ENCODE measurements at places on chromosomes 3 and 15.

DNA sequence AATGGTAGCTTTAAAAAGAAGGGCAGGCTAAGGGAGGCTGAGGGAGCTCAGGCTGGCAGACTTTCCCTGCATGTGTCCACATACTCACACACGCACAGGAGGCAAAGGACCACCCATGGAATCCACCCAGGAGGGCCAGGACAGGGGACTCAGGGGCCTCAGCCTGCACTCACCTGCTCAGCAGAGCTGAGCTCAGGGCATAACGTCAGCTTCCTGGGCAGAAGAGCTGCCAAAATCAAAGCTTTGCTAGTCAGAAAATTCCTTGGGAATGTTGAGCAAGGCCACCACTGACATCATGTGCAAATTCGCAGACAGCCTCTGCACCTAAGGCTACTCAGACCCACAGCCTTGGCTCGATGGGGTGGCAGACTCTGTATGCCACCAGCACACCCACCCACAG is 16.4 kb upstream of the ALAS1 start:
- DNase-seq, result no peak

DNA sequence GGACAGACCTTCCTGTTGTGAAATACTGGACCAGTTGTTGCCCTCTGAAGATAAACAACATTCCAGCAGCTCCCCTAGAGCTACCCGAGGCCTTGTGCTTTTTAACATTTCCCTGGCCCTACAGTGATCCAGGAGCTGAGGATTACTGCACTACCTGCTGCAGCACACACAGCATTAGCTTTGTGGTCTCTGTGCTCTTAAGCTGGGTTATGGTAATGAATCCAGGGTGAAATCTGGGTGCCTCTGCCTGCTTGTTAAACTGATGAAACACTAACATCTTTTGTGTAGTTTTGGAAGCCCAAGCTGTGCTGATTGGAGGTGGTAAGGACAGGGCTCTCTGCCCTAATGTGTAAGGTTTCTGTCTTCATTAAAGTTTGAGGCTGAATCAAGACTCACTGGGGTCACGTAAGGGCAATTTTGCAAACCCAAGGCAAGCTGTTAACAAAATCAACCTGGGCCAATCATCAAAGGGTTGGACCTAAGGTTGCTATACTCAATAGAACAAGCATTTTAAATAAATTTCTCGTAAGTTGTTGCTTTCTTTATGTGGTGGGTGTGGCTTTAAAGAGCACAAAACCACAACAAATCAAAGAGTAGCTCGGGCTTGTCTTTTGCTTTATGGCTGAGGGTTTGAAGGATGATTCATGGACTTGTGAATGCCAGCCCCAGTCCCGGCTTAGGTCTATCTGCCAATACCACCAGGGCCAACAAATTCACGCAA is 183.9 kb downstream of the TPRG1 start:
- DNase-seq, result no peak

DNA sequence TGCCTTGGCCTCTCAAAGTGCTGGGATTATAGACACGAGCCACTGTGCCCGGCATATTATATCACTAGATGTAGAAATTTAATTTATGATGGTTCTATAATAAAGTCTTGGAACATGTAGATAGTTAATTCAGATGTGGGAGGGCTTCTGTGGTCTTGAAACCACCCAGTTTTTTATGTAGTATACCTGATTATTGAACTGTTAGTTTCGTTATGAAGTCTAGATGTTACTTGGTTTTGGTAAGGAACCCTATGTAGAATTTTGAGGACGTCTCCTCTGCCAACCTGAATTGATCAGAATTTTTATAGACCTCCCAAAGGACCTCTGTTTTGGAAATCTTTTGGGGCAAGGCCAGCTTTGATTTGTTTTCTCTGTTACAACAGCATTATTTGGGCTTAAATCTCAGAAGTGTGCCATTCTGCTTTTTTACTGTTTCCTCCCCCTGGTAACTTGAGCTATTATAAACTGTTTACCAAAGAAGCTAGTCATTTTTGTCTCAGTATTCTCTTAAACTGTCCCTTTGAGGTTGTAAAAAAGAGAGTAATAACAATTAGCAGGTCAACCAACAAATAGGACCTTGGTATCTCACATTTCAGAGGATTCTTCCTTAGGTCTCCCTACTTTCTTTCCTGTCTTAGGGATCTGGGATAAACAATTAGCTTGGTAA is 20.8 kb downstream of the AKAP13 start:
- no peak for DNase-seq

GRCh38 chr15:98689431-98689861 is 41.1 kb downstream of the IGF1R start:
- DNase-seq, result no peak

DNA sequence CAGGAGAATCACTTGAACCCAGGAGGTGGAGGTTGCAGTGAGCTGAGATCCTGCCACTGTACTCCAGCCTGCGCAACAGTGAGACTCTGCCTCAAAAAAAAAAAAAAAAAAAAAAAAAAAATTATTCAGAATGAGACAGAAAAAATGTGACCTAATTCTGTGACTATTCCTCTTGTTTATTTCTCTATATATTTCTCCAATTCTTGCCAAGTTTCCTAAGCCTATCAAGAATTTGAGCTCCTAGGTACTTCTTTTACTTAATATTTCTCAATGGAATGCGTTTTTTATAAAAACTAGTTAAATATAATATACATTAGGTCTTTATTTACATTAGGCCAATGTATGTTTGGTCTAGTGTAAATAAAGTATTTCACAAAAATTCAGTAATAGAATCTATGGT is 86.8 kb downstream of the NAALADL2 start:
- DNase-seq, result no peak

GRCh38 chr3:163766112-163766511 is 1312.2 kb downstream of the SI start:
- no peak for DNase-seq

DNA sequence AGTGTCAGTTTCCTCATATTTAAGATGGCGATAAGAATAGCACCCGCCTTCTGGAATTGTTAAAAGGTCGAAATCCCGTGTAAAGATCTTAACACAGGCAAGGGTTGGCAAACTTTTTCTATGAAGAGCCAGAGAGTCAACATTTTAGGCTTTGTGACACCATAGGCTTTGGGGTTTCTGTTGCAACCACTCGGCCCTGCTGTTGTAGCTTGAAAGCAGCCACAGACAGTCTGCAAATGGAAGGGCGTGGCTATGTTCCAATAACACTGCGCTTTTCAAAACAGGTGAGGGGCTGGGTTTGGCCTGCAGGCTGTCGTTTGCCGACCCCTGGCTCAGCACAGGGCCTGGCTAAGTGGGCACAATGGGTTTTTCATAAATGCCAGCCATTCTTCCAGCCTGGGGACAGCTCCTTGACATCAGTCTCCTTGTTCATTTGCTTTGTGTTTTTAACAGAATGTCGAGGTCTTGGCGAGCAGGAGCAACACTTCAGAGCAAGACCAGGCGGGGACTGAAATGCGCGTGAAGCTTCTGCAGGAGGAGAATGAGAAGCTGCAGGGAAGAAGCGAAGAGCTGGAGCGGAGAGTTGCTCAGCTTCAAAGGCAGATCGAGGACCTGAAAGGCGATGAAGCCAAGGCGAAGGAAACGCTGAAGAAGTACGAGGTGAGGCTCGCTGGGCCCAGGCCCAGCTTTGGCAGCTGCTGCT is 75.2 kb upstream of the MYZAP start:
- DNase-seq, result no peak

- DNase-seq, result no peak
These were observed 13.8 kb upstream of the STARD5 start for GRCh38 chr15:81337713-81338157.

DNA sequence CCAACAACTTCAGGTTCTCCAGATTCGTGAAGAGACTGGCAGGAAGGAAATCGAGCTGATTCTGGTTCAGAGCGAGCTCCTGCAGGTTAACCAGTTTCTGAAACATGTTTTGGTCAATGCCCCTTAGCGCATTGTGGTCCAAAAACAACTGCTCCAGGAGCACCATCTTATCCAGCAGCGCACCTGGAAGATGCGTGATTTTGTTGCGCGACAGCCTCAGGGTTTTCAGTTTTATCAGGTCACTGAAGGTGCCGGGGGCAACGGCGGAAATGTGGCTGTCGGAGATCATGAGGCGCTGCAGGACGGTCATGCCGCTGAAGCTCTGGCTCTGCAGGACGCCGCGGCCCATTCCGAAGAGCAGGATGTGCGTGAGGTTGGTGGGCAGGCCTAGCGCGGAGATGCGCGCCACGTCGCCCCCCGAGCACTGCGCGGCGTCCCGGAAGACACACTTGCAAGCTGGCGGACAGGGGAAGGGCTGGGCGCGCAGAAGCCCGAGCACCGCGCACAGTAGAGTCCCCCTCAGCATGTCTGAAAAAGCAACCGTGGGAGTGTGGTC is 1.2 kb downstream of the GP5 start:
- DNase-seq, result no peak

DNA sequence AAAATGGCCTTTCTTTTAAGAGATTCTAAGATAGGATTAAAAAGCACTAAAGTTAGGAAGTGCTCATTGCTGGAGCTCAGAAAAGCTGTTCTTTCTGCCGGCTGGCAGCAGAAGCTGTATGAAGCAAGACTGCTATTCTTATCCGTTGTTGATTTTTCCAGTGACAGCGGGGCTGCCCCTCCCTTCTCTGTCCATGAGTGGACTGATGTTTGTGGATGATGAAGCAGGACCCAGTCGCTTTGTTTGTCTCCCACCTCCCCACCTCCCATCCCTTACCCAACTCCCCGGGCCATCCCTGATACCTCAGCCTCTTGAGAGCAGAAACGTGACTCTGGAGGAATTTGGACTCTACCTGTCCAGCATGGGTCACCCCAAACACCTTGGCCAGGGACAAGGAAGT is 10.3 kb upstream of the MUSTN1 start:
- DNase-seq, result no peak

GRCh38 chr3:72830452-72831223 is 17.6 kb downstream of the SHQ1 start:
- DNase-seq, result no peak

GRCh38 chr3:27319847-27320526 is 49.2 kb downstream of the NEK10 start:
- no peak for DNase-seq

GRCh38 chr3:55341502-55342031 is 145.5 kb downstream of the WNT5A start:
- DNase-seq, result no peak

- DNase-seq, result no peak
These were observed 26.4 kb downstream of the STOML1 start for GRCh38 chr15:73965758-73966113.

GRCh38 chr3:58518291-58518789 is 18.6 kb downstream of the ACOX2 start:
- DNase-seq, result no peak

- no peak for DNase-seq
These were observed 38.1 kb downstream of the TRAK1 start for GRCh38 chr3:42129014-42129953.

DNA sequence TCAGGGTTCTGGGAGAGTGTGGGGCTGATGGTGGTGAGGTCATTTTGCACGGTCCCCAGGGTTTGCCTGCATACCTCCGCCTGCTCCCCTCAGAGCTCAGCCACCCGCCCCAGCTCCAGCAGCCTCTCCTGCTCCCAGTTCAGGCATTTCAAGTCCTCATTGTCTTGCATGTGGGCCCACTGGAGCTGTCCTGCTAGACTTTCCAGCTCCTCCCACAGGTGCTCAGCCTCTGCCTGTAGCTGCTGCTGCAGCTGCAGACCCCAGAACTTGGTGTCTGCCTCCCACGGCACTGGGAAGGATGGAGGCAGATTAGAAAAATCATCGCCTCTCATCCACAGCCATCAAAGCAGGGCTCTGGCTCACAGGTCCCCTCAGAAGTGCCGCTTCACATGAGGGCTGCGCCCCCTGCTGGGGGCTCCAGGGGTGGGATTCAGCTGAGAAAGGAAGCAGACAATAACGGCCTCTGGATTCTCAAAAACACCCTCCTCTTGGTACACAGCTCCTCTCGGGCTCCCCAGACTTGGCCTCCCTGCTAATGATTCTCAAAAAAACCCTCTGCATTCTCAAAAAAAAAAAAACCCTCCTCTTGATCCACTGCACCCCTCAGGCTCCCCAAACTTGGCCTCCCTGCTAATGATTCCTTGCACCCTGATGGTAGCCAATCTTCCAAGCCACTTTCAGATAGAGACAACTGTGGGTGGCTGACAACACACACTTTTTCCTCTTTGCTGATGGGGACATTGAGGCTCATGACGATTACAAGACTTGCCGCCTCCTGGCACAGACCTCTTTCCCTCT is 89.3 kb upstream of the C2CD4B start:
- DNase-seq, result peak; percentile 47

DNA sequence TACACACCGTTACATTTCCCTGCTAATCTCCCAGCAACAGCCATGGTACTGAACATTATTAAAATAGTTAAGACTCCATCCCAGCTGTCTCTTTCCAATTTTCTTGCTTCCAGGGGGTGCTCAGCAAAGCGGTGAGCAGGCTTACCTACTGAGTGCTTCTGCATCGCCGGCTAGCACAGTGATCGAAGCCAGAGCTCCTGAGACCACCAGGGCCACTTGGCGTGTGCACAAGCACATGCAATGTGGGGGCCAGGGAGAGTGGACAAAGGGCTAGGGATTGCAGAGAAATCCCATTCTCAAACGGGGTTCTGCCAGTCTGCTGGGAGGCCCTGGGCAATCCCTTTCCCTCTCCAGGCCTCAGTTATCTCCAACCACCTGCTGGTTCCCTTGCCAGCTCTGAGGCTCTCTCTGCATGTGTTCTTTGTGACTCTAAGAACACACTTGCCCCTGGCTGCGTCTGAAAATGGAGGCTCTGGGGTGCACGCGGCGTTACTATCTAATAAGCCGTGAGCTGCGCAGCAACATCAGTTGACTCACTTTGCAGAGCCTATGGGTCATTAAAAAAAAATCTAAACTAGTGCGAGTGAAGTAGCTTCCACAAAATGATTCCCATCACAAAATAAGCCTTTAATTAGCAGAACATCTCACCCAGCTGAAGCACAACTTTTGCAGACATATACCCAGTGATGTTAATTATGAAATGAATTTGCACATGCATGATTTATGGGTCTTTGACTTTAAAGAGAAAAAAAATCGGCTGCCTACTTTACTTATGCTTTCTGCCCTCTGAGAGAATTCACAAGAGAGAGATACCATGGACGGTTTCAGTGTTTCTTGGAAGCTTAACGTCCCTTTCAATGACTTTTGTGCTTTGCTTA is 271.5 kb downstream of the TLE3 start:
- DNase-seq, result no peak

DNA sequence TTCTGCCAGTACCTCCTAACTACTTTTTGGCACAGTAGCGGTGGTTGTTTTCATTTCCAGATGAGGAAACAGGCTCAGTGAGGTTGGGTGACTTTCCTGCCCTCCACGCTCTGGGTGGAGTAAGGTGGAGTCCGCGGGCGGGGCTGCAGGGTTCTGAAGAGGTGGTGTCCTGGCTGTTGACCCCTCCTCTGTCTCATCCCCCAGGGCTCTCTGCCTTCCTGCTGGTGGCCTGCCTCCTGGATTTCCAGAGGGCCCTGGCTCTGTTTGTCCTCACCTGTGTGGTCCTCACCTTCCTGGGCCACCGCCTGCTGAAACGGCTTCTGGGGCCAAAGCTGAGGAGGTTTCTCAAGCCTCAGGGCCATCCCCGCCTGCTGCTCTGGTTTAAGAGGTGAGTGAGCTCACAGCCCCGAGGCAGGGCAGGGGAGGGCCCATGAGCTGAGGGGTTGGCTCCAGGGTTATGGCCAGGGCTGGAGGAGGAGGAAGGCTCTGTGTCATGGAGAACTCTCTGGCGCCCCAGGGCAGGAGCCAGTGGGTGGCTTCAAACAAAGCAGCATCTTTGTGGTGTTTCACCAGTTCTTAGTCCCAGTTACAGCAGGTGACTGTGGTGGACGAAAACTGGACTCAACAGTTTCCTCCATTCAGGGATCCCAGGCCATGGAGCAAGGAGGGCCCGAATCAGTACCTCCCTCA is 10.4 kb downstream of the SLC28A1 start:
- DNase-seq, result no peak

- DNase-seq, result no peak
These were observed 22.5 kb upstream of the HDAC11 start for GRCh38 chr3:13457593-13457992.

All from AML-193 (cell line).